ENCODE measurements at places on chromosomes 2 and 18. TPM values are rescaled to one million over a fixed set of nuclear protein-coding genes. Genes with fewer than 3 reads are reported as not detected.
A peak's percentile ranks its signal among the peaks of the same experiment; 100 is the strongest.

ITGB1BP1 gene
- 50.1 TPM for total RNA-seq

STPG4 gene
- 0.28 TPM for total RNA-seq

DSG3 gene
- total RNA-seq, result 0.07 TPM

GRCh38 chr18:36381075-36381474, 83.6 kb downstream of the FHOD3 start:
- DNase-seq, result no peak

DNA sequence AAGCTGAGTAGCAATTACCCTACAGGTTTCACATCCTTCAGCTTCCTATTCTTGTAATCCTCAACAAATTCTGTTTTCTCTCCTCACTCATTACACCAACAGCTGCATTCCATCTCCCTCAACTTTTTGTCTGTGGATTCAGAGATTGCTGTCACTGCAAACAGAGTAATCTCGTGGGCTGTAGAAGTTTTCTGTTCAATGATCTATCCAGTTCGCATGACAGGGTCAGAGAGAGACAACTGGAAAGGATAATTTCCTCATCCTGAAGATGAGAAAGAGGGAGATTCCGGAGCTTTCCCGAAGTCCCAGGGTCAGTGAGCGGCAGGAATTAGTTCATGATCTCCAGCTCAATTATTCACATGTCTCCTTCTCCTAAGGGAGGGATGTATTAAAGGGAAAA, 75.7 kb downstream of the MYO5B start:
- no peak for DNase-seq

GRCh38 chr2:23563673-23564614, 179.0 kb downstream of the KLHL29 start:
- DNase-seq, result no peak

GRCh38 chr2:173090276-173090877, 14.7 kb downstream of the MAP3K20 start:
- DNase-seq, result no peak

GRCh38 chr2:171086352-171087290, 74.1 kb downstream of the TLK1 start:
- peak; percentile 34 for DNase-seq

GRCh38 chr2:186717320-186718007, 23.6 kb downstream of the FAM171B start:
- DNase-seq, result no peak

DNA sequence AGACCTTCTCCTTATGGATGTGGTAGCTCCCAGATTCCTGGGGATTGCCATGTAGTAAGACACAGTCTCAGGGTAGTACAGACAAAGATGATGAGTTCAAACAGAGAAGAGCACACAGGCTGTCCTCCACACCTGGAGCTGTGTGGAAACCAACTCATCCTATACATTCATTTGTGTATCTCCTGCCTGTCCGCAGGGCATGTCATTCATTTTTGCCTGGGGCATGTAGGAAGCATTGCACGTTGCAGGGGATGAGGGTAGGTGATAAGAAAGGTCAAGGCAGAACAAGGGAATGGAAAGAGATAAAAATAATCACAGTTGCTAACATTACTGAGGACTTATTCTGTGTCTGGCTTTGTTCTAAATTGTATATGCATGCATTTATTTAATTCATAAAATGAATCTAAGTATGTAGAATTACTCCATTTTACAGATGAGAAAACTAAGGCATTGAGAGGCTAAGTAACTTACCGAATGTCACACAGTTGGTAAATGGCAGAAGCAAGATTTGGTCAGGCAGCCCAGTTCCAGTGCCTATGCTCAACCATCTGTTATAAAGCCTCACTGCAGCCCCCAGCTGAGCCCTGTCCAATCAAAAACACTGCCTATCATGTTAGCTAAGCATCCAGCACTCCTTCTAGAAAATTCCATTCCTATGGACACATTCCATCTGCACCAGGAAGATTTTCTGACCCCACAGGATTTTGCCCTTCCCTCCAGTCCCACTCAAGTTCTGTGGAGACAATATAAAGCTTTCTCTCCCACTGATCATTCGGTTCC, 81.0 kb downstream of the SUMO1 start:
- no peak for DNase-seq

DNA sequence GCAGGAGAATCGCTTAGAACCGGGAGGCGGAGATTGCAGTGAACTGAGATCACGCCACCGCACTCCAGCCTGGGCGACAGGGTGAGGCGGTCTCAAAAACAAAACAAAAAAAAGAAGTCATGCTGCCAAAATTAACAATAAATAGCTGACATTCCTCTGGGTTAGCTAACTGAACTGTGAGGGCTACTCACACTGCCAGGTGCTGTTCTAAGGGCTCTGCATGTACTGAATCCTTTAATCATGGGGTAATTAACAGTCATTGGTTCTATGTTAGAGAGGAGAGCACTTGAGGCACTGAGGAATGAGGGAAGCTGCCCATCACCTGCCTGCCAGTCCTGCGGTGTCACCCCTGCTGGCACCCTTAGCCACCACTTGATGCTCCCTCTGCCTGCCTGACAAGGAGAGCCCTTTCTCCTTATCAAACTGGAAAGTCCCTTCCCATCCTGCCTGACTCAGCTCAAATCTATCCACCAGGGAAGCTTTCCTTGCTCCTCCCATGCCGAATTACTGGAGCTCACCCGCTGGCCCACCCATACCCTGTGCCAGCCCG, 73.0 kb upstream of the RIOK3 start:
- DNase-seq, result no peak

GRCh38 chr2:150165988-150166312, 321.5 kb downstream of the RND3 start:
- DNase-seq, result no peak

DNA sequence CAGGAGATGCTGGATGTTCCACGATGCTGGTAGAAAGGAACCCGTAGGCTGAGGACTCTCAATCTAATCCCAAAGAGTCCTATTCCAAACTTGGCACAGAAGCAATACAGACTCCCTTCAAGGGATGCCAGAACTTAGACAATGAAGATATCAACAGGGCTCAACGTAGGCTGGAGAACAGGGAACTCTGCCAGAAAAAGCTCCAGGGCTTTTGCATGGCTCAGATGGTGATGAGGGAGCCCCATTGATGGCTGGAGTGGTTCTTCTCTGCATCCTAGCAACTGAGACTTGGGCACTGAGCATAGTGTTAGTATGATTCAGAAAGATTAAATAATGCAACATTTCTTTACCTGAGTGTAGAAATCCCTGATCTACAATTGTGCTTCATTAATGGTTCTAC, 117.2 kb upstream of the NCK2 start:
- DNase-seq, result no peak

- DNase-seq, result no peak
Measured at GRCh38 chr2:189629531-189630453, 31.5 kb upstream of the ASNSD1 start.

DNA sequence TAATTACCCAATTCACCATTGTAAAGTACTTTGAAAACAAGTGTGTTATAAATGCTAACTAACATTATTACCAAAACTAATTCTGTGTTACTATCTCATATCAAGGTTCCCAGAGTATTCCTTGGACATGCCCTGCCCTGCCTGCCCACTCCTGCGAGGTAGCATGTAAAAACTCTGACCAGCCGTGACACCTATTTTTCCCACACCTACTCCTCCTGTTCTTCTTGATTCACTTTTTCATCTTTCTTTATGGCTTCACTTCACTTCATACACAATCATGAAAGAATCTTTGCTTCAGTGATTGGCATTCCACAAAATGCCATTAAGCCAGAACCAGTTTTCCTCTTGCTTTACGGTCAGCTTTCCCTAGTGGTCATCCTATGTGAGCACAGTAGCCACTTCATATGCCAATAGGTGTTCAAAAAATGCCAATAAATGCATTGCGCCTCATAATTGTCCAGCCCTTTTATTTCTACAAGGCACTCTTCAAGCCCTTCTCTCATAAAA, 42.6 kb upstream of the SETBP1 start:
- no peak for DNase-seq

GRCh38 chr2:120150040-120150482, 73.1 kb downstream of the TMEM185B start:
- no peak for DNase-seq
